ENCODE measurements at places on chromosomes 1 and 21. TPM values are rescaled to one million over a fixed set of nuclear protein-coding genes. Genes with fewer than 3 reads are reported as not detected.

The OR2L13 gene
- not detected for total RNA-seq

The PPIAL4G gene
- not detected for total RNA-seq

The MEF2D gene
- 80.1 TPM for total RNA-seq

The CCDC30 gene
- 0.63 TPM for total RNA-seq

The LORICRIN gene
- total RNA-seq, result not detected
